COR-L47 (cell line): ENCODE measurements at places on chromosomes 3 and 15.

- no peak for DNase-seq
Measured at GRCh38 chr15:29480278-29480677, 210.7 kb upstream of the NSMCE3 start.

- no peak for DNase-seq
Measured at GRCh38 chr3:138137861-138138260, 5.7 kb upstream of the A4GNT start.

- DNase-seq: no peak
Measured at GRCh38 chr3:151777880-151778279, 36.0 kb upstream of the AADAC start.

GRCh38 chr3:4804161-4805058 is 174.8 kb upstream of the BHLHE40 start:
- DNase-seq: no peak

- DNase-seq: no peak
Measured at GRCh38 chr15:100330221-100330620, 11.6 kb downstream of the ADAMTS17 start.
